ENCODE measurements at places on chromosomes 7 and 10. TPM values are rescaled to one million over a fixed set of nuclear protein-coding genes. Genes with fewer than 3 reads are reported as not detected.

- H3K4me3 ChIP-seq = no peak overlapping the region
- no peaks in the 10 kb centered on the region for H3K27me3 ChIP-seq
- no peak for DNase-seq
Measured at GRCh38 chr7:13827716-13828115, 161.8 kb downstream of the ETV1 start.

DNA sequence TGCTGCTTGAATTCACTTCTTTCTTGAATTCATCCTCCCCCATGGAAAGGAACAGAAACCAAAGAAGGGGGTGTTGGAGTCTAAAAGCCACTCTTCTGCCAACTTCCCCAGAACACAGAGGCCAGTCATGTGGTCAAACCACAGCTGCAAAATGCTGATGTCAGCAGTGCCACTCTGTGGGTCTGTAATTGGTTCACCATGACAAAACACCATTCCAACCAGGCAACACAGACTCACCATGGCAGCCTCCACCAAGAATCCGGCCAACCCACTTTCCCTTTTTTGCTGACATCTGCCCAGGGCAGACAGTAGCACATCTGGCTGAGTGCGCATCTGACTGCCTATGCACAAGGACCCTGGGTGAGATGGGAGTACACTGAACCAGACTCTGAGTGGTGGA is 16.8 kb downstream of the OSBPL3 start:
- no peak for DNase-seq
- no peak overlapping the region for H3K4me3 ChIP-seq
- no peaks in the 10 kb centered on the region for H3K36me3 ChIP-seq
- H3K4me1 ChIP-seq = peaks cover 43% of the 10 kb centered on the region
- H3K27ac ChIP-seq = peak overlapping the region; percentile 32

Gene LRRD1
- not detected for total RNA-seq

GRCh38 chr7:156466955-156467625 is 173.5 kb upstream of the RNF32 start:
- H3K27ac ChIP-seq = no peak overlapping the region
- H3K4me3 ChIP-seq = no peak overlapping the region
- peaks cover 34% of the 10 kb centered on the region for H3K27me3 ChIP-seq
- no peak for DNase-seq

Gene FAM221A
- total RNA-seq = 0.44 TPM

DNA sequence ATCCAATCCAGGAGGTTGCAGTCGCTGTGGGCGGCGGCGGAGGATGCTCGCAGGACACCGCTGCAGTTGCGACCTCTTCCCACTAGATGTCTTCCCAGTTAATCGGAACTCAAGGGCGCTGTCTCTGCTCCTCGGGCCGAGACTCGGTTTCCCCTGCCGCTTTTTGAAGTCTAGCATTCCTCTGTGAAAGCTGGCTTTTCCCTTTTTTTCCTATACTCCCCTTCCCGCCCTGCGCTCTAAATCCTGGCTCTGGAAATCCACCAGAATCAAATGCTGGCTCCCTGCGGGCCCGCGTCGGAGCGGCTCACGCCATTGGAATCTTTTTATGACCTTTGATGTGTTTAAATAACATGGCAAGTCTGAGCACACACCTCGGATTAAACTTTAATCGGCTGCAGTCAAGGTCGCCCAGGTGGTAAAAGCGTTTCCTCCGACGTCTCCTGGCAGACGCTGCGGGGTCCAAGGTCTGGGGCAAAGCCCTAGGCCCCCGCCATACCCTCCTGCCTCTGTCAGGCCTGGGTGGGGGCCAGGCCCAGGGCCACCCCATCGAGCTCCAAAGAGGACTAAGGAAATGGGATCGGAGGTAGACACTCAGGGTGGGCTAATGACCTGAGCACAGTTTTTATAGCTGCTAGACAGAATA is 10.7 kb upstream of the HOXA13 start:
- peaks cover 18% of the 10 kb centered on the region for H3K27me3 ChIP-seq
- H3K36me3 ChIP-seq = no peaks in the 10 kb centered on the region
- H3K27ac ChIP-seq = no peak overlapping the region
- no peaks in the 10 kb centered on the region for H3K4me1 ChIP-seq
- no peak overlapping the region for H3K4me3 ChIP-seq

DNA sequence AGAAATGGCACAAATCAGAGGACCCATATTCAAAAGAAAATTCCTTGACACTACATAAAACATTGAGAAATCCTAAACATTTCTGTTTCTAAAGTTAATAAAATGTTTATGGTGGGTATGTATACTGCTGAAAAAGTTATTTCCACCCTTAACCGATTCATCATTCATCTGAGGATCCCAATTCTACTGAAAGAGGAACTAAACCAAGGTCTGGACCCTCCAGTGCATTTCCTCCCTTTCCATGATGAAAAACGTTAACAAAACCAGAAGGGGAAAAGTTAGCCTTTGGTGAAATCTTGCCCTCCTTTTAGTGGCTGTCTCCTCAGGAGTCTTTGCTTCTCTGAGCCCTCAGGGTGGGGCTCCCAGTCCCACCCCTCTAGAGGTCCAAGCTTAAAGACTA is 144.5 kb upstream of the ASAH2 start:
- H3K4me3 ChIP-seq = peak overlapping the region; percentile 47
- no peaks in the 10 kb centered on the region for H3K27me3 ChIP-seq
- H3K36me3 ChIP-seq = peaks cover 8% of the 10 kb centered on the region

- DNase-seq = no peak
- H3K36me3 ChIP-seq = no peaks in the 10 kb centered on the region
- H3K27ac ChIP-seq = no peak overlapping the region
- H3K27me3 ChIP-seq = no peaks in the 10 kb centered on the region
- peaks cover 5% of the 10 kb centered on the region for H3K4me1 ChIP-seq
Measured at GRCh38 chr7:129531721-129532120, 29.4 kb downstream of the SMKR1 start.

Gene SEC61A2
- total RNA-seq = 11.4 TPM

Gene MLXIPL
- total RNA-seq = 1.5 TPM

GRCh38 chr7:2107386-2108070 is 125.2 kb downstream of the MAD1L1 start:
- peaks cover 18% of the 10 kb centered on the region for H3K4me1 ChIP-seq
- H3K27me3 ChIP-seq = no peaks in the 10 kb centered on the region
- no peak for DNase-seq
- H3K36me3 ChIP-seq = no peaks in the 10 kb centered on the region
- no peak overlapping the region for H3K4me3 ChIP-seq

Gene ITPRID1
- not detected for total RNA-seq

DNA sequence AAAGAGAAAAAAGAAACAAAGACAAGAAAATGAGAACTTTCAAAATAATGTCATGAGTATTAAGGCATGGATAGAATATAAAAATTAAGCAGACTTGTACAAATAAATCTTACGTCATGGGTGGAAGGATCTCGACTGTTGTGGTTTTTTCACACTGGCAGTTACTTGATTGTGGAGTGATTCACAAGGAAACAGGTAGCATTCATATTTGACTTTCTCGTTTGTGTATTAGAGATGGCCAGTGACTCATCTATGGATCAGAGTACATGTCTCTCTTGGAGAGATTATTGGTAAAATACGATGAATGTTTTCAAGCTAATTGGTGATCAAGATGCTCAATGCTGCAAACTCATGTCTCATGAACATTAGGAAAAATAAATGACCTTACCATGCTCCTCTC is 564.3 kb downstream of the GATA3 start:
- no peaks in the 10 kb centered on the region for H3K36me3 ChIP-seq
- H3K27ac ChIP-seq = no peak overlapping the region
- no peak overlapping the region for H3K4me3 ChIP-seq
- H3K4me1 ChIP-seq = peaks cover 13% of the 10 kb centered on the region

GRCh38 chr7:5525271-5526099 is 101.9 kb upstream of the TNRC18 start:
- peak overlapping the region; percentile 43 for H3K4me3 ChIP-seq
- peak overlapping the region; percentile 91 for H3K27ac ChIP-seq
- DNase-seq = peak; percentile 58
- peaks cover 31% of the 10 kb centered on the region for H3K4me1 ChIP-seq

DNA sequence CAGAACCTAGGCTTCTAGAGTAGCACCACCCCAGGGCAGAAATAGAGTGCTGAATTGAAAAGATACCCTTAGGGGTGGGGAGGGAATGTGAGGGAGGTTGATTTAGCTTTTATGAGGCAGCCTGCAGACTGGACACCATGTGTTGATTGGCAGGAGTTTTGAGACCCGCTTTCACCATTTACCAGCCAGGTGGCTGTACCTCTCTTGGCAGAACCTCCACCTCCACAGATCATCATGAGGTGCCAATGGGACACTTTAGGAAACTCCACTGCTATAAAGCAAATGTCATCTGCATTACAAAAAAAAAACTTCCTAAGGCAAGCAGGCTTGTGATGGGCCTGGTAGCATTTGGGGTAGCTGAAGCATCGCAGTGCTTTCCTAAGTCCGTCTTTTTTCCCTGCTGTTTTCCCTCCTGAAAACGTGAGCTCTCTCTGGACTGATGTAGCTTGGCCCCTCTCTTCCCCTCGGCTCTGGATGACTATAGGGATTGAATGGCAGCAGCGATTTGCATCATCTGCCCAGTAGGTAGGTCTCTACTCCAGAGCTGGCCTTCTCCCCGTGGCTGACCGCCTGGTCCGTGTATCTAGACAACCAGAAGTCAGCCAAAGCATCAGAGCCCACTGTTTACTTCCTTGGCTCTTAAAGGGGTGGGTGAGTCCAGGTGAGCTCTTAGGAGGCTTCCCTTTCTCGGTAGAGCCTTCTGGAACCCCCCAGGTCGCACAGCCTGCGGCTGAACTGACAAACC is 1.3 kb downstream of the PCBD1 start:
- peaks cover 13% of the 10 kb centered on the region for H3K36me3 ChIP-seq
- H3K27me3 ChIP-seq = no peaks in the 10 kb centered on the region
- DNase-seq = no peak
- peak overlapping the region; percentile 72 for H3K4me3 ChIP-seq

Gene CFAP69
- 3.7 TPM for total RNA-seq

GRCh38 chr7:34136698-34137097 is 231.4 kb downstream of the BMPER start:
- H3K4me3 ChIP-seq = no peak overlapping the region
- no peak for DNase-seq
- no peak overlapping the region for H3K27ac ChIP-seq
- no peaks in the 10 kb centered on the region for H3K36me3 ChIP-seq
- no peaks in the 10 kb centered on the region for H3K27me3 ChIP-seq
- peaks cover 35% of the 10 kb centered on the region for H3K4me1 ChIP-seq

Gene FAM25G
- not detected for total RNA-seq

- H3K27ac ChIP-seq = no peak overlapping the region
- H3K4me3 ChIP-seq = no peak overlapping the region
- DNase-seq = no peak
- no peaks in the 10 kb centered on the region for H3K4me1 ChIP-seq
Measured at GRCh38 chr7:33145156-33145555, 15.8 kb downstream of the BBS9 start.

Gene NAT16
- total RNA-seq = not detected

All from MCF 10A (cell line).